Uterine smooth muscle cell (primary cell): ENCODE measurements at places on chromosomes 3 and 15. TPM values are rescaled to one million over a fixed set of nuclear protein-coding genes. Genes with fewer than 3 reads are reported as not detected.

The CCK gene
- 0.62 and 1.1 TPM in 2 replicates for total RNA-seq

The UQCC5 gene
- total RNA-seq, result 1.8 and 12.6 TPM in 2 replicates

The LSM3 gene
- total RNA-seq, result 8.0 and 16.4 TPM in 2 replicates

The CFAP91 gene
- total RNA-seq, result 0.62 and 0.77 TPM in 2 replicates

The RAB11A gene
- 181 and 251 TPM in 2 replicates for total RNA-seq

The KCNAB1 gene
- total RNA-seq, result 0.25 TPM in 1 of 2 replicates, not detected in the other

The CHST2 gene
- total RNA-seq, result 13.0 and 15.4 TPM in 2 replicates

The VPS39 gene
- 50.1 and 61.4 TPM in 2 replicates for total RNA-seq

The PATL2 gene
- total RNA-seq, result 0.62 and 0.77 TPM in 2 replicates

The CNTN3 gene
- total RNA-seq, result 4.2 and 5.0 TPM in 2 replicates

The IMPG2 gene
- total RNA-seq, result 0.25 and 0.44 TPM in 2 replicates

The SEMA7A gene
- 49.2 and 135 TPM in 2 replicates for total RNA-seq

The CCR2 gene
- not detected in 2 replicates for total RNA-seq

The BDH1 gene
- total RNA-seq, result 3.9 and 8.2 TPM in 2 replicates

The AHSG gene
- not detected in 2 replicates for total RNA-seq

The MGLL gene
- total RNA-seq, result 25.1 and 38.6 TPM in 2 replicates

The TUSC7 gene
- not detected in 2 replicates for total RNA-seq

The SV2B gene
- total RNA-seq, result under 0.01 and 0.12 TPM in 2 replicates

The CCR8 gene
- total RNA-seq, result not detected in 2 replicates

The BSN gene
- under 0.01 and 0.12 TPM in 2 replicates for total RNA-seq

The FSTL1 gene
- 588 and 921 TPM in 2 replicates for total RNA-seq

The CX3CR1 gene
- under 0.01 TPM in 1 of 2 replicates, not detected in the other for total RNA-seq

The CACNA2D3 gene
- total RNA-seq, result not detected in 2 replicates

The MRAS gene
- 39.2 and 73.6 TPM in 2 replicates for total RNA-seq

The LRRC31 gene
- total RNA-seq, result not detected in 2 replicates

The FMN1 gene
- 5.5 and 11.0 TPM in 2 replicates for total RNA-seq

The GASK1A gene
- total RNA-seq, result 2.2 and 3.9 TPM in 2 replicates

The RTP3 gene
- total RNA-seq, result not detected in 2 replicates

The MYZAP gene
- 1.2 and 1.6 TPM in 2 replicates for total RNA-seq

The PRICKLE2 gene
- total RNA-seq, result 12.8 and 28.5 TPM in 2 replicates

The PTPRG gene
- 19.3 and 27.9 TPM in 2 replicates for total RNA-seq

The FBXO40 gene
- under 0.01 TPM in 1 of 2 replicates, not detected in the other for total RNA-seq

The KNG1 gene
- not detected in 2 replicates for total RNA-seq

The SAMMSON gene
- 0.11 and 0.25 TPM in 2 replicates for total RNA-seq

The GPR156 gene
- total RNA-seq, result 0.37 and 0.55 TPM in 2 replicates

The CYP1A2 gene
- total RNA-seq, result not detected in 2 replicates

The LAMB2 gene
- total RNA-seq, result 296 and 640 TPM in 2 replicates

The DGKG gene
- 1.1 and 6.3 TPM in 2 replicates for total RNA-seq

The SH2D7 gene
- not detected in 2 replicates for total RNA-seq

The CLDN16 gene
- total RNA-seq, result 0.12 TPM in 1 of 2 replicates, not detected in the other

The GOLIM4 gene
- 76.7 and 83.9 TPM in 2 replicates for total RNA-seq

The P2RY14 gene
- total RNA-seq, result not detected in 2 replicates

The FBXL22 gene
- total RNA-seq, result 0.22 and 1.5 TPM in 2 replicates

The PROK2 gene
- total RNA-seq, result not detected in 2 replicates

The PAK6 gene
- under 0.01 TPM in 2 replicates for total RNA-seq

The ATP2B2 gene
- not detected in 2 replicates for total RNA-seq

The GNAT1 gene
- total RNA-seq, result not detected in 2 replicates

The SCN11A gene
- total RNA-seq, result under 0.01 and 0.11 TPM in 2 replicates

The GJD2 gene
- total RNA-seq, result not detected in 2 replicates

The ADGRG7 gene
- total RNA-seq, result 1.1 and 49.1 TPM in 2 replicates

The GOLGA6L7 gene
- total RNA-seq, result not detected in 2 replicates

The SH3GL3 gene
- 0.11 TPM in 1 of 2 replicates, not detected in the other for total RNA-seq

The FEZF2 gene
- not detected in 2 replicates for total RNA-seq

The EEFSEC gene
- total RNA-seq, result 4.6 and 6.3 TPM in 2 replicates

The PDZRN3 gene
- 22.8 and 27.7 TPM in 2 replicates for total RNA-seq

The TPM1 gene
- 394 and 764 TPM in 2 replicates for total RNA-seq

The FBXW12 gene
- total RNA-seq, result not detected in 2 replicates

The BBX gene
- total RNA-seq, result 64.4 and 77.5 TPM in 2 replicates

The GXYLT2 gene
- 6.1 and 16.1 TPM in 2 replicates for total RNA-seq
